ENCODE measurements at places on chromosomes 5 and 9. TPM values are rescaled to one million over a fixed set of nuclear protein-coding genes. Genes with fewer than 3 reads are reported as not detected.

EQTN gene
- 0.21 TPM for polyA plus RNA-seq

GABBR2 gene
- not detected for polyA plus RNA-seq

GRCh38 chr5:146009020-146009419 is 72.6 kb downstream of the SH3RF2 start:
- no peak for DNase-seq

DNA sequence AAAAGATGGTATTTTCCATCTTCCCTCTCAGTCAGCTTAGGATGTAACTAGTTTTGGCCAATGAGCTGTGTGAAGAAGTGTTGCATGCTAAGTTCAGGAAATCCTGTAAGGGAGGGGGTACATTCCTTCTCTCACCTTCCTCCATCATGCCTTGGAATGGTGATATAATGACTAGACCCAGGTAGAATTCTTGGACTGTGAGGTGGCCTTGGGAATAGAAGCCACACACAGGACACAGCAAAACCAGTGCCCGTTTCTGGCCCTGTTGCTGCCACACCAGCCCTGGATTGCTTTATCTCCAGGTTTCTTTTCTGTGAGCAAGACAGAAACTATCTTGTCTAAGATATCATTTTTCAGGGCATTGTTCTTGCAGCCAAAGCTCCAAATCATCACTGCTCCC is 10.5 kb upstream of the ZNF354A start:
- DNase-seq, result no peak

- DNase-seq, result no peak
Measured at GRCh38 chr5:61215996-61216395, 53.7 kb upstream of the SMIM15 start.

- no peak for DNase-seq
Measured at GRCh38 chr5:157253547-157253946, 12.4 kb upstream of the CYFIP2 start.

- DNase-seq, result no peak
Measured at GRCh38 chr5:110053205-110053604, 363.5 kb downstream of the MAN2A1 start.

DNA sequence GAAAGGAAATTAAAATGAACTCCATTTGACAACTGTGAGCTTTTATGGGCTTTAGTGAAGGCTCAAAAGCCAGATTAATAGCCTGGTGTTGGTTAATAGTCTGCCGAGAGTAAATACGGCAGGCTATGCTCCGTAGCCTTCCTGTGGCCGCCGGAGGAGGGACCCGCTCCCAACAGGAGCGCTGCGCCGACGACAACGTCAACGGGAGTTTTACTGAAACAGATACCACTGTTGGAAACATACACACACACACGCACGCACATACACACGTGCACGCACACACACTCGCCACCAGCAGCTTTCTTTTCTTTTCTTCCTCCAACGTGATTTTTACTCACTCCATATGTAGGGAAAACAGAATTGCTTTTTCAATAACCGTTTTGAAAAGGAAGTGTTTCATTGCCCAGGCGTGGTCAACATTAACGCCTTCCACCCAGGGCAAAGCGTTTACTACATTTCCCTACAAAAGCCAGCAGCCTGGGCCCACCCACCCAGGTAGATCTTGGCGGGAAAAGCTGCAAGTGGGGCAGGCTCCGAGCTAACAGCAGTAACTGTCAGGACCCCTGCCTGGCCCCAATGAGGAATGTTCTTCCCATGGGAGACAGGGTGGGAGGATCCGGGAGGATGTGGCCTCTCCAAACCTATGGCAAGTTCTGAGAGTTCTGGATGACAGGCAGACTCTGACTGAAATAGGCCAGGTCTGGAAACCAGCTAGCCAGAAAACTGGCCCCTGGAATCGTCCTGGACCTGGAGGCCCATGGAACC is 72.3 kb downstream of the PAX5 start:
- DNase-seq, result no peak

- no peak for DNase-seq
Measured at GRCh38 chr5:171520300-171521174, 101.1 kb downstream of the FGF18 start.

DNA sequence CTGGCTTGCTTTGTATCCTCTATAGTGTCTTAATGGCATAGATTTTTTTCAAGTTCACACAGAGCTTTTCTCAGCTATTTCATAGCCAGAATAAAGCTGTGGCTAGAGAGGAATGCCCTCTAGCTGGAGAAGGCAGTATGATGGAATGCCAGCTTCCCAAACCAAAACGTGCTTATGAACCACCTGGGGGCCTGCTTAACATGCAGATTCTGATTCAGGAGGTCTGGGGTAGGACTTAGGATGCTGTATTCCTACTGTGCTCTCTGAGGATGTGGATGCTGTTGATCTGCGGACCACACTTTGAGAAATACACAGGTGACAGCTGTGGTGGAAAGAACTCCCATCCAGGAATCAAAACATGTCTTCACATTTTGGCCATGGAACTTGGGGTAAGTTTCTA is 49.9 kb upstream of the DPYSL3 start:
- DNase-seq, result no peak

DNA sequence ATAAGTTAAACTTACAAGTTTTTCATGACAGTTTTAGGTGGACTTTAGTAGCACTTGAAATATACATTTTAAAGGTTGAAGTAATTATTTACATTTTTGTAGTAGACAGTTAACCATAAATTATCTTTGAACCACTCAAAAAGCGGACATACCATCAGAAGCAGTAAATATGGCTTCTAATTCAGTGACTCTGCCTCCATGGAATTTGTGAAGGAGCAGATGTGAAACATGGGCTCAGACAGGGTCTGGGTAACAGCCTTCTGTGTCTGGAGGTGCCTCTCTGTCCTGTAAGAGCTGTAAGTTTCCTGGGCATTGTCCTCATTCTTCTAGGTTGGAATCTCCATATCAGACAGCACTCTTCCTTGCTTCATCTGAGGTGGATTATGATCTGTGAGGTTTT is 12.4 kb downstream of the RLN2 start:
- no peak for DNase-seq
